Prostate gland (tissue), 2 donors: ENCODE measurements at places on chromosomes 3 and 15.

GRCh38 chr3:152331018-152331541 lies 62.4 kb downstream of the MBNL1 start:
- H3K36me3 ChIP-seq = no peaks in the 10 kb centered on the region
- no peaks in the 10 kb centered on the region for H3K27me3 ChIP-seq

DNA sequence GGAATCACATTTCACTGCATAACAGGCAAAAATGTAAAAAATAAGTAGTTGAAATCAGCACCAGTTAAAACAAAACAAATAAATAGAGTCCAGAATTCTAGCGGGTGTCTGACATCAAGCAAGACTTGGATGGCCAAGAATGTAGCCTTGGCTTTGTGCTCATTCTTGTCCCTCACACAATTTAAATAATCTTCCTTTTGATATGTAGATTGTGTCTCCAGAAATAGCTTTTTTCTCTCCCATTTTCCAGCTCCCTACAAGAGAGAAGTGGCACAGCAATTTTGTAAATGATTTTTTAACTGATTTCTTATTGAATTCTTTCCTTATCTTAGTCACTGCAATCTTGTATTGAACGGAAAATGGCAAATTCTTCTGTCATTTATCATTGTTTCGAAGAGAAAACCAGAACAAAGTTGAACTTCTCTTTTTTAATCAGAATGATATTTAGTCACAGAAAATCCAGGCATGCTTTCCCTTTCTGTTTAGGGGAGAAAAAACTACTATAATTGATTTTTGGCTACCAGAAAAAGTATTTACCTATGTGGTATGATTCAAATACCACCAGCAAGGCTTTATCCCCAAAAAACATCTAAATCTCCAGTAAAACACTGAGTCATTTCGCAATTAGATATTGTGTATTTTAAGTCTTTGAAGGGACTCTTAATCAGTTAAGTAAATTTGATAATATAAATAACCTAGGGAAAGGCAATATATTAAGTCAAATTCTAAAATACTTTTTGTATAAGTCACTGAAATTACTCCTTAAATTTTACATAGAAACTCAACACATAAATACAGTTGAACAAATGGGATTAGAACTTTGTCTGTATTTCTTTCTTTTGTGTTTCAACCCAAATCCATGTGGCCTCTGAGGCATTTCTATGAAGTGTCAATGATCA lies 481.7 kb downstream of the GBE1 start:
- H3K4me1 ChIP-seq = no peaks in the 10 kb centered on the region
- no peak for DNase-seq
- no peaks in the 10 kb centered on the region for H3K36me3 ChIP-seq
- no peaks in the 10 kb centered on the region for H3K27me3 ChIP-seq

DNA sequence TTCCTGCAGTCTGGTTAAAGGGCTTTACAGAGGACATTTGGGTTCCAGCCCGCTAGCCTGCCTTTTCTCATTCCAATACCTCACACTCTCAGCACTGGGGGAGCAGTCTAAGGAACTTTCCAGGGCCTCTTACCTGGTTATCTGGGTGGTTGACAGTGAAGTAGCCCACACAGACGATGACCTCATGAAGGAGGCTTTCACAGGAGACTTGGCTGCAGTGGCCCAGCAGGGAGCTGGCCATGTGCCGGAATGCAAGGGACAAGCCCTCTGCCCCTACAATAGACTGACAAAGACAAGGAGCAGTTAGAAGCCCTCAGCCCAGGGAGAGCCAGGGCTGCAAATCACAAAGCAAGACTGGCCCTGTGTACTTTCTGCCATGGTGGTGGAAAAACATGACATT lies 39.5 kb downstream of the ISL2 start:
- H3K27me3 ChIP-seq = no peaks in the 10 kb centered on the region
- H3K27ac ChIP-seq = no peak overlapping the region
- no peak for DNase-seq
- no peaks in the 10 kb centered on the region for H3K36me3 ChIP-seq
- H3K4me3 ChIP-seq = no peak overlapping the region
- no peaks in the 10 kb centered on the region for H3K4me1 ChIP-seq

DNA sequence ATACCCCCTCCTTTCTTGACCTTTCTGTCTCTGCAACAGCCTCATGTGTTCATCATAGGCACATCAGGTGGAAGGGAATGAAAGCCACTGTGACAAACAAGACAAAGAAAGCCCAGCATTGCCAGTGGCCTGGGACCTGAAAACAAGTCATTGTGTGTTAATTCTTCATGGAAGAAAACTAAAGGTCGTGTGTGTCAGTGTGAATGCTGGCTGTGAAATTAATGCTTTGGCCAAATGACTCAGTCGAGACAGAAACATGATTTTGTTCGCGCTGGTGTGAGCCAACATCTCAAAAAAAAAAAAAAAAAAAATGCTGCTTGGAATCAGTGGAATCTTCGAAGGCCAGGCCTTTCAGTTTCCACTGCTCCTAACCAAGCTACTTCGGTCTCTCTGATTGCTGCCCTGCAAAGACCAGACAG lies 386.5 kb upstream of the PROK2 start:
- no peaks in the 10 kb centered on the region for H3K27me3 ChIP-seq
- H3K36me3 ChIP-seq = no peaks in the 10 kb centered on the region
- H3K27ac ChIP-seq = no peak overlapping the region
- no peak overlapping the region for H3K4me3 ChIP-seq
- peaks cover under 1% of the 10 kb centered on the region for H3K4me1 ChIP-seq

GRCh38 chr3:129650256-129650872 lies 43.9 kb upstream of the PLXND1 start:
- DNase-seq = peak; percentile 73
- H3K27ac ChIP-seq = no peak overlapping the region
- H3K4me1 ChIP-seq = no peaks in the 10 kb centered on the region
- no peak overlapping the region for H3K4me3 ChIP-seq

- no peak overlapping the region for H3K27ac ChIP-seq
- no peak overlapping the region for H3K4me3 ChIP-seq
- DNase-seq = no peak
- no peaks in the 10 kb centered on the region for H3K36me3 ChIP-seq
These were observed 57.3 kb downstream of the TAMM41 start for GRCh38 chr3:11789412-11789811.

DNA sequence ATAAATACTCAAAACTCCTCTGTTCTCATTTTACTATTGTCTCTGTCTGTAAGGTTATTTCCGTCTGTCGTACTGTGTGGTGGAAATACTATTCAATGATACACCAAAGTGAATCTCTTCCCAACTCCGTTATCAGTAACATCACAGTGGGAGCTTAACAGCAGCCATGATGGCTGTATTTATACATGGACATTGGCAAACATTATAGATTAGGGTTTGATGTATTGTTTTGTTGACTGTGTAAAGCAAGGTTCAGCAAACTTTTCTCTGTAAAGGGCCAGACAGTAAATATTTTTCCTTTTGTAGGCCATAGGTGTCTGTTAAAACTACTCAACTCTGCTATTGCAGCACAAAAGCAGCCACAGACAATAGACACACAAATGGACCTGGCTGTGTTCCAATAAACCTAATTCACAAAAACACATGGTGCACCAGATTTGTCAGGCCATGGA lies 23.2 kb downstream of the LIPC start:
- no peaks in the 10 kb centered on the region for H3K27me3 ChIP-seq
- no peak overlapping the region for H3K4me3 ChIP-seq
- no peak overlapping the region for H3K27ac ChIP-seq
- H3K4me1 ChIP-seq = no peaks in the 10 kb centered on the region

DNA sequence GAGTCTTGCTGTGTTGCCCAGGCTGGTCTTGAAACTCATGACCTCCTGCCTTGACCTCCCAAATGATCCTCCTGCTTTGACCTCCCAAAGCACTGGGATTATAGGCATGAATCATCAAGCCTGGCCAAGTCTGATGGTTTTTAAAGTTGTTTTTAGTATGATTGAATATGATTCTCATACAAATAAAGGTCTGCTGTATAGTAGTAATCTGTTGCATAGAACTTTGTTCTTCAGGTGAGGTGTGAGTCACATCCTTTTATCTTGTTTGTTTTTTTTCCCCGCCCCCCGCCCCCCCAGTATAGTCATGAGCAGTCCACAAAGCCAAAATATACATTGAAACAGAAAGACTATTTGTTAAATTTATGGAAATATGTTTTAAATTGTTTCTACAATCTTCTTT lies 39.0 kb downstream of the UBE2E2 start:
- no peak overlapping the region for H3K4me3 ChIP-seq
- no peak overlapping the region for H3K27ac ChIP-seq
- H3K27me3 ChIP-seq = no peaks in the 10 kb centered on the region
- DNase-seq = no peak
- H3K36me3 ChIP-seq = no peaks in the 10 kb centered on the region
- no peaks in the 10 kb centered on the region for H3K4me1 ChIP-seq
